Amniotic stem cell (primary cell): ENCODE measurements at places on chromosomes 6 and 20.

DNA sequence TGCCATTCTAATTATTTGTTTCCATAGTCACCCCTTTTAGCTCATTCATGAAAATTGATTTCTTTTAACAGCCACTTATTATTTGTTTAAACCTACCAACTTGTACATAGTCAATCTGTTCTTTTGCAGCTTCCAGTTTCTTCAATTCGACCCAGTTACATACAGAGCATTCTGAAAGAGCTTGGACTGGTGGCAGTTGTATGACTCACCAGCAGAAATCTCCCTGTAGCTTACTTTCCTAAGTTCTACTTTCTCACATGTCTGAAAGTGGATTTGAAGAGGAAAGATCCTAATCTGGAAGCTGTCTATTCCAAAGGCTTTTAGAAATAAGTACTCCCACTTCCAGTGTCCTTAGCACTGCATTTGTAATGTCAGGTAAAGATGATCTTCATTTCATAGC lies 447.9 kb downstream of the HTR1B start:
- DNase-seq = no peak

- DNase-seq = no peak
These were observed 15.6 kb upstream of the SYNDIG1 start for GRCh38 chr20:24453869-24454268.

DNA sequence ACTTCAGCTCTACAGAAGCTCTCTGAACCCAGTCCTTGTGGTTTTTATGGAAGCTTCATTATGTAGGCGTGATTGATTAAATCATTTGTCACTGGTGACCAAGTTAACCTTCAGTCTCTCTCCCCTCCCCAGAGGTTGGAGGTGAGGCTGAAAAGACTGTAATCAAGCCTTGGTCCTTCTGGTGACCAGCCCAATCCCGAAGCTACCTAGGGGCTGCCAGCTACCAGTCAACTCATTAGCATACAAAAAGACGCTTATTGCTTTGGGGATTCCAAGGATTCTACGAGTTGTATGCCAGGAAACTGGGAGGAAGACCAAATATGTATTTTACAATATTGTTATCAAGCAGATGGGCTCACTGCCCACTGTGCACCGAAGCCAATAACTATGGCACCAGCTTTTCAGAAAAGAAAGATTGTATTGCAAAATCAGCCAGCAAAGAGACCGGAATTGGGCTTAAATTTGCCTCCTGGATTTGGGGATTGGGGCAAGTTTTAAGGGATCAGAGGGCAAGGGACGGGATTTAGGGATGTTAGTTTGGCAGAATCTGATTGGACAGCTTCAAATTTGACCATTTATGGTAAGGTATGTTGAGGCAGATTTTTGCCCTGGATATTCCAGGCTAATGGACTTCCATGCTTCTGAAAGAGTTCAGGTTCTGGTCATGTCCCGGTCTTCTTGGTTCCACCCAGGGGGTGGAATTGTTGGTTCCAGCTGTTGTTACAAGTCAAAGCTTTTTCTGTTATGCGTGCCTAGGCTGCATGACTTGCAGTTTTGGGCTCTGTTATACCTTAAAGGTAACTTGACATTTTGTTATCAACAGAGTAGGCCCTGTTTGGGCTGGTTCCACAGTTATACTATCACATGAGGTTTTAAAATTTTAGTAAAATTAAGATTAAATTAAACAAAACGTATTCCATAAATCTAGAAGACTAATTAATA lies 167.4 kb downstream of the COL9A1 start:
- DNase-seq = no peak

DNA sequence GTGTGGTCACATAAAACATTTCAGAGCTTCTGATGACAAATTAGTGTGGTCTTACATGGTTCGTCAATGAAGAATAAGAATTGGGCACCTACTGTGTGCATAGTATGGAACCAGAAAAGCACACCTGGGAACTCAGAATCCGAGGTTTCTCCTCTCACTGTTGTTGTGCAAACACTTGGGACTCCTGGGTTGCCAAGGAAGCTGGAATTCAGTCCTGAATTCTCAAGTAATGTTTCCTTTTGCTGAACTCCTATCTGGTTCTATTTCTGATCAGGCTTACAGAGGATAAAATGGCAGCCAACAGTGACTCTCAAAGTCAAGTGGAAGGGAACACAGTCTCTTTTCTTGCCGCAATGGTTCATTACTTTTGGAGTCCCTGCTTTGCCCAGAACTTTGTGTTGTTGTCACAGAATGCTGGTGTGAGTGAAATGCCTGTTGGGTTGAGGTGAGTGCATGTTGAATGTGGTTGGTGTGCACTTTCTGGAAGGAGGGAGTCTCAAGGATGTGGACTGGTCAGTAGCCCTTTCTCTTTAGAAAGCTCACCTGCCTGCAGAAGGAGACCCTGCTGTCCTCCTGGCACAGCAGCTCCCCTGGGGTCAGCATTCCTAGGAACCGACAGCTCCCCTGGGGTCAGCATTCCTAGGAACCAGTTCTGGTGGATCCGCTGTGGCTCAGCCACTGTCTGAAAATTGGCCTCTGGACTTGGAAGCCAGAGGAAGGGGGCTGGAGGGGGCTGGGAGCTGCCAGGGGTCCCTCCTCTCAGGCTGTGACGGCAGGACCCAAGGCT lies 1.4 kb downstream of the UNC93A start:
- no peak for DNase-seq

DNA sequence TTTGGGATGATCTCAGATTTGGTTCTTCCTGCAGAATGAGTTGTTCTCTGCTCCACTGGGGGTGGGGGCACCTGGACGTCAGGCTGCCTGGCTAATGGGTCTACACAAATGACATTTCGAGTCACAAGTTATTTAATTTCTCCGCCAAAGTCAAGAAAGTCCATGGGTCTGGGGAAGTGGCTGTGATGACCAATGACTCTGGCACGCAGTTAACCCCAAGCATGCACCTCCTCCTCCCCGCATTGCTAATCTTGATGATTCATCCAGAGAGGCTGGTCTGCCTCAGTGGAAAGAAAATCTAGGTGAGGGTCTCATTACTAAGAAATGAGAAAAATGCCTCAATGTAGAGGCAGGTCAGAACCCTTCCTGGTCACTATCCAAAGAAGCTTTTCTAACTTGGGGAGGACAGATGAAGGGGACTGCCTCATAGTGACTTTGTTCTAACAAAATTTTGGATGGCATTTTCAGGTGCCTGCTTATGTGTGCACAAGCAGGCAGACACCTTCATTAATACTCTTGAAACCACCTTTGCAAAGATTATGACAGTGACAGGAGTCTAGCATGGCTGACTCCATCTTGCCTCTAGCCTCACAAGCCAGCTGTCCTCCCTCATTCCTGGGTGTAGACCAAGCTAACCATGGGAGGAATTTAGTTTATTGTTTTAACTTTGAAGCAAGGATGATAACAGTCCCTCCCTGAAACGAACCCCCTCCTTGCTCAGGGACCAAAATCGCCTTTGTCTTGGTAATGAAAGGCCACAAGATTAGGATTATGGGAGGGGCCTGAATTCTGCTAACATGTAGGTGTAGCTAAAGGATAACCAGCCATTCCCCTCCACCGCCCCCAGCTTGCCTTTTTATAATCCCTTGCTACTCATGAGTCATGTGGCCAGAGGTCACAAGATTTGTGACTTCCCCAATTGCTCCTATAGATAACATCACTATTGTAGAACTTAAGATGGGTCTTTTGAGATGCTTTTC lies 98.6 kb upstream of the MRPS10 start:
- DNase-seq = peak; percentile 87

DNA sequence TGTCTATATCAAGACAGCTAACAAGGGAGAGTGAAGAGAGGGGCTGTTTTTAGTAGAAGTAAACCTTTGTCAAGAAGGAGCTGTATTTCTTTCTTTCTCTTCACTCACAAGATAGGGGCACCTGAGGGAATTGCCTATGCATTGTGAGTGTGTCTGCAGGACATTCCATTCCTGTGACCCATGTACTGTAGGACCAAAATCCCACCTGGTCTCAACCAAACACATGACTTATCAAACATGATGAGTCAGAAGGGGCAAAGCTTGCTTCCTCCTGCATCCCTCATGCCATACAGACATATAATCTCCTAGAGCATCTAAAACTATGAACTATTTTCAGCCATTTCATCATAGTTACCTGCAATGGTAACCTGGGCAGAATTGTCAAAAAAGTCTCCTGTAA lies 21.8 kb downstream of the PKHD1 start:
- no peak for DNase-seq

DNA sequence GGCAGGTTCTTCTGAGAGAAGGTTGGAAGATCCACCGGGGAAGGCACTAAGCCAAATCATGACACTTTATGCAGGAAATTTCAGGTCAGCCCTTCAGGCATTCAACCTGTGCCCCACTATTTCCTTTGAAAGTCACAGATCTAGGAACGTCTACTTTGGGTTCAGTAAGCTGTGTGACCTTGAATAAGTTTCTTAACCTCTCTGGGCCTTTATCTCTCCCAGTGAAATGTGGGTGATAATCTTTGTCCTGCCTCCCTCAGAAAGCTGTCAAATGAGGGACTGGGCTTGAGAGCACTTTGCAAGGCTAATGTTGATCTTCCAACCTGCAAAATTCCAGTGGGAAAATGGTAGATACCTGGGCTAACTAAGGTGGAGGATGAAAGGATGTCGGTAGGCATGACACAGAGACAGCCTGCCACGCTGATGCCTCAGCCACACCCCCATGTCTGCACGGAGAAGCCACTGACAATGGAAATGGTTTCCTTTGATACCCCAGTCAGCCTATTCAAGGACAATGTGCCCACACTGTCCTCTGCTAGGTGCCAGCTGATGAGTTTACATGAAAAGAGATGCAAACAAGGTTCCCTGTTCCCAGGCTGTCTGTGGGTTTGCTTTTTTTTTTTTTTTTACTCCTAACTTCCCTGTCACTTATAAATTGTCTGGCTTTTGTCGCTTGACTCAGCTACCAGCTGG lies 9.3 kb downstream of the BNIP5 start:
- no peak for DNase-seq

GRCh38 chr20:24449026-24449720 lies 20.3 kb upstream of the SYNDIG1 start:
- DNase-seq = no peak

DNA sequence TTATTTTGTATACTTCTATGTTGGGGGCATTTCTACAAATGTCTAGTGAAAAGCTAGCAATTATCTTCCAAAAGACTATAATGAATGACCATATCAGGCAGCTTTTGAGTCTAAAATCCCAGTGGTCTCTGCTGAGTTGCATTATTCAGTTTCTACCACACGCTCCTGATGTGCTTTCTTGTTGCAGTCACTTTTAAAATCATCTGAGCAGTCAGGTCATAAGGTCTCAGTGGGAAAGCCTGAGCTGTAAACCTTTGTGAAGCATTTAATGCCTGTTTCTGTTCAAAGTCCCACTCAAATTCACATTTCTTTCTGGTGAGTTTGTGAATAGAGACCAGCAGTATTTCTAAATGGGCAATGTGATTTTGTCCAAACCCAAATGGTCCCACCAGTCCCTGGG lies 1681.5 kb downstream of the HACE1 start:
- no peak for DNase-seq

DNA sequence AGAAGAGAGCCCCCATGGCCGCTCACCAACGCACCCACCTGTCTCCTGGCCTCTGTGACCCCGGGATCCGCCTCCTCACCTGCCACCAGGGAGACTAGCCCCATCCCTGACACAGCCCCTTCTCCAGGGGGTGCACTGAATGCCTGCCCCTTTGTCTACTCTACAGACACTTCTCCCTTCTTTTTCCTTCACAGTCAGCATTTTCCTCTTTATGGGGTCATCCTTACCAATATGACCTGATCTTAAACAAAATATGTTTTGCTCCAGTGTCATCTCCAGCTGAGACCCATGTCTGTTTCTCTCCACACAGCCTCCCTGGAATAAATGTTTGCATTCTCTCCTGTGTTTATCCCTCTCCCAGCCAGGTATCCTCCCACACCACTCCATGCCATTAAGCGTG lies 14.6 kb upstream of the CCR6 start:
- DNase-seq = no peak

DNA sequence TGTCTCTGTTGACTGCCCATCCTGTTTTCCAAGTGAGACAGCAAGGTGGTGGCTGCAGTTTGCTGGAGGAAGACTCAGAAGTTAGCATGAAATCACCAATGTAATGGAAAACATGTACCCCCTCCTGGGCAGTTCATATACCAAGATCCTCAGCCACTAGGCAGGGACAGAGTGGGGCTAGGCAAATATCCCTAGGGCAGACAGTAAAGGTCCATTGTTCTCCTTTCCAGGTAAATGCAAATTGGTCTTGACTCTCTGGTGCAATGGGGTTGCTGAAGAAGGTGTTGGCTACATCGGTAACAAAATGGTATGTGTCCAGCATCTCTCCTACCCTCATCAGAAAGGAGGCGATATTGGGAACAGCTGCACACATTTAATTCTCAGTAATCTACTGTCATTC lies 233.6 kb upstream of the SOX4 start:
- no peak for DNase-seq

- no peak for DNase-seq
These were observed 21.9 kb upstream of the CD2AP start for GRCh38 chr6:47455533-47456209.

DNA sequence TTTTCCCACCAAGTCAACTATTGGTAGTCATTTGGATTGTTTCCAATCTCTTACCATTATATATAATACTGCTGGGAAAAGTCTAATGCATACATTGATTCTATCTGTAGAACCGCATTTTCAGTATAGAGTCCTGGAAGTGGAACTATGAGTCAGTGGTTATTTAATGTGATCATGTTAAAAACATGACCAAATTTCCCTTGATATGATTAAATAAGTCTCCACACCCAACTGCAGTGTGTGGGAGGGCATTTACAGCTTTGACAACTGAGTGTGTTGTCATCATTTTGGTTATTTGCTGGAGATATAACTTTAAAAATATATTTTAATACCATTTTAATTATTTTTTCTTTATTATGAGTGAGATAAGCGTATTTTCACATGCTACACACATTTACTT lies 1027.6 kb downstream of the EYS start:
- no peak for DNase-seq

- DNase-seq = no peak
These were observed 74.4 kb downstream of the NOL4L start for GRCh38 chr20:32510601-32511357.

DNA sequence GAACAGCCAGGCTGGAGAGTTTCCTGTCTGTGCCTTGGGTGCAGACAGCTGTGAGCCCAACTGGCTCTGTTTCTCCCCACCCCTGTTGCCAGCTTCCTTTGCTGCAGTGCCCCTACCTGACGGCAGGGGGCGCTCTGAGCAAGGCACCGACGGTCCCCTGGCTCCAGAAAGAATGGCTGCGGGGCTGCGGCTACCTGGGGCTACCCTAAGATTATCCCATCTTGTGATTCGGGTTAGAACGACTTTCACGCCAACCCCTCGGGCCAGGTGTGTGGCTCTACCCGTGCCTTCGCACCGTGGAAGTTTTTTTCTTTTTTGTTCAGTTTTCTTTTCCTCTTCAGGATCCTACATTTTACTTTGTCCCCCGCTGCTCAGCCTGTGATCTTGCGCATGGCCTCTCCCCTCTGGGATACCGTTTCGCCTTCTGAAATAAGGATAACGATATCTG lies 33.4 kb upstream of the AAR2 start:
- no peak for DNase-seq
